Activated T-helper 1 cell treated with anti-CD3 and anti-CD28 coated beads, Interleukin-12 subunit alpha, Interleukin-12 subunit beta, Interleukin-2, Interleukin-4 antibody, amounts not matched to agents 30 ng/mL and 10 ng/mL and 1 ng/mL, durations not matched to agents 14 hours and 24 hours and 36 hours (primary cell): ENCODE measurements at places on chromosomes 1 and 21. TPM values are rescaled to one million over a fixed set of nuclear protein-coding genes. Genes with fewer than 3 reads are reported as not detected.

DNA sequence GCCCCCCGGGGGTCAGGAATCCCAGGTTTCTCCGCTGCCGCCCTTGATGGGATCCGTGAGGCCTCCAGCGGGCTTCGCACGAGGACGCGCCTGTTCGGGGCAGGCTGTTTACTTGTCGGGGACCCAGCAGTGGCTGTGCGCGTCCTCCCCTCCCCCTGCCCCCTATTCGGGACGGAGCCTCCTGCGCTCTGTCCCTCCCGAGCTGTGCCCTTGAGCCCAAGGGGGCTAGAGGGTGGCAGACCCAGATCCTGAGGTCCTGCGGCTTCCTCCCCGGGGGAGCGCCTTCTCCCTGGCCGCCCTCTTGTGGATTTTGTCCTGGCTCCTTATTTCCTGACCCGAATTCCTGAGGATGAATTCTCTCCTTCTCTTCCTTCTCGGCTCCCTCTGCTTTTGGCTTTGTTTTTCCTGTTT lies 38.4 kb downstream of the PIK3CD start:
- no peak for DNase-seq

DNA sequence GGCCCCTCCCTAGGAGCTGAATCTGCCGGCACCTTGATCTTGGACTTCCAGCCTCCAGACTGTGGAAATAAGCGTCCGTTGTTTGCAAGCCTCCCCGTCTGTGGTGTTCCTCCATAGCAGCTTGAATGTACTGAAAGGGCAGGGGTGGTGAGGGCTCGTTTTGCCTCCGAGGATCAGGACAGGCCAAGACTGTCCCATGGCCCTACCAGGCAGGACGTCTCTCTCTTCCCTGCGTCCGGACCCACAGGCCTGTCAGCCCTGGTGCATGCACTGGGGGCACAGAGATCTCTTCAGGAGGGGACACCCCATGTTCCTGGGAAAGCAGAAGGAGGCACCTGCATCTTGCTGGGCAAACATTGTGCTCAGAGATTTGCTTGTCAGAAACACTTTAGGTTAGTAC lies 156.3 kb upstream of the C1orf174 start:
- no peak for DNase-seq

- no peak for DNase-seq
Measured at GRCh38 chr1:152220166-152221163, 3.5 kb downstream of the HRNR start.

GRCh38 chr1:85343213-85343611 lies 66.8 kb upstream of the BCL10 start:
- no peak for DNase-seq

DNA sequence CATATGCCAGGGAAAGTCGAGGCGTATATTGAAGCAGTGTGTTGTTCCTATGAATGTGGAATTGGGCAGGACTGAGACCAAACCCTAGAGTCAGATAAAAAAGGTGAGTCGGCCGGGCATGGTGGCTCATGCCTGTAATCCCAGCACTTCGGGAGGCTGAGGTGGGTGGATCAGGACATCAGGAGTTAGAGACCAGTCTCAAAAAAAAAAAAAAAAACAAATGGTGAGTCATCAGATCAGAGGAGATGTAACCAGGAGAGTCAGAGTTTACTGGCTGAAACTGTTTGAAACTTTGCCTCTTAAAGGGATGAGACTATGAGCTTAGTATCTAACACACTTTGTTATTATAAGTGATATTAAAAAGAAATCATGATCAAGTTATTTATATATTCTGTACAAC lies 26.4 kb upstream of the SYCP1 start:
- no peak for DNase-seq

DNA sequence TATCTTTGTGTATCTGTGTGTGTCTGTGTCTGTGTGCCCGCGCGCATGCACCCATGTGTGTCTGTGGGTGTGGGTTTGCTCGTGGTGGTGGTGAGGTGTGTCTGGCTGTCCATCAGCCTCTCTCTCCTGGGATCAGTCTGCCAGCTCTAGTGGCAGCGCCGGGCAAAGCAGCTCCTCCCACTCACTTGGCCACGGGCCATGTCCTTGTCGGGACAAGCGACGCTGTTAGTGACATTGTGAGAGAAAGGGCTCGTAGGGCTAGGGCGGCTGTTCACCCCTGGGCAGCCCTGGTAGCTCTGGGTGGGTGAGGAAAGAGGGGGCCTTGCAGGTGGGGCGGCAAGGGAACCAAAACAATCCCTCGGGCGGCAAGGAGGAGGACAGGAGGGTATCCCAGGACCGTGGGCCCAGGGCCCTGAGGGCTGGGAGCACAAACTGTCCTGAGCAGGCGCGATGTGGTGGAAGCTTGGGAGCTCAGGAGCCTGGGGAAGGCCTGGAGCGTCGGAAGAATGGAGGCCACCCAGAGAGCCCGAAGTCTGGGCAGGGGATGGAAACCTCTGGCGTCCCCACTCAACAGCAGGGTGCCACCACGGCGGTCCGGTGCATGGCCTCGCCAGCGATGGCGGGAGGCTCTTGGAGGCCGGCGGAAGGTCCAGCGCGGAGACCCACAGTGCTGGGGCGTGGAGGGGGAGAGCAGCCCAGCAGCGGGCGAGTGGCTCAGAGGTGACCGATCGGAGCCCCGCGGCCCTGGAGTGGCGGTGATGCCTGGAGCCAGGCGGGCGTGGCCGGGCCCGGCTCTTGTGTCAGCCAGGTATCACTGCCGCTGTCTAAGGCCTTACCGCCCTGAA lies 140.5 kb downstream of the LIPI start:
- no peak for DNase-seq

GRCh38 chr1:178371933-178372388 lies 124.8 kb downstream of the CLEC20A start:
- DNase-seq, result no peak

- DNase-seq, result no peak
Measured at GRCh38 chr1:46220808-46221207, 17.7 kb downstream of the LURAP1 start.

GRCh38 chr1:231600458-231600976 lies 26.1 kb upstream of the DISC1 start:
- DNase-seq, result no peak

- no peak for DNase-seq
Measured at GRCh38 chr21:43814215-43815106, 25.1 kb downstream of the RRP1 start.

Gene HES2
- 0.27 and 0.29 TPM in 2 replicates for total RNA-seq

Gene RCAN3
- 26.5 and 26.8 TPM in 2 replicates for total RNA-seq

Gene ZNF644
- 60.4 and 68.7 TPM in 2 replicates for total RNA-seq

Gene LENEP
- 1.5 and 1.8 TPM in 2 replicates for total RNA-seq

Gene KCNK2
- not detected in 2 replicates for total RNA-seq

Gene SPATA17
- not detected in 2 replicates for total RNA-seq

Gene LUZP1
- total RNA-seq, result 23.3 and 27.7 TPM in 2 replicates

Gene B3GALT2
- 0.13 TPM in 1 of 2 replicates, not detected in the other for total RNA-seq

Gene IL12RB2
- 218 and 221 TPM in 2 replicates for total RNA-seq
